ENCODE measurements at places on chromosomes 12 and 14.

- DNase-seq: no peak
Observed at GRCh38 chr12:131640525-131640924, 70.4 kb upstream of the SFSWAP start.

- no peak for DNase-seq
Observed at GRCh38 chr14:74610199-74610865, 1.7 kb downstream of the LTBP2 start.

GRCh38 chr12:6073426-6073825 is 51.0 kb downstream of the VWF start:
- peak; percentile 5 for DNase-seq

DNA sequence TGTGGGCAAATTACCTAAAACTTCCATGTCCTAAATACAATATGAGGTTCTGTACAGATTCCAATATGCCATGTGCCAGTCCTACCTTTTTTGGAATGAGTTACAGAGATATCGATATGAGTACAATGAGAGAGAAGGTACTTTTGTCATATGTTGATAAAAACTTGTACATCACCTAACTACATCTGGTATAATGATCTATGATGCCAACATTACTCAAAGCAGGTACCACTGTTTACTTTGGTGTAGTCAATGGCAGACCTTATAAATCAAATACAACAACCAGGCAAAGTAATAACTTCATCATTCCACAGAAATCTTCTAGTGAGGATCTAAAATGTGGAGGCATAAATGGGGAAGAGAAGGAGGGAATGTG is 12.7 kb downstream of the TEP1 start:
- no peak for DNase-seq

DNA sequence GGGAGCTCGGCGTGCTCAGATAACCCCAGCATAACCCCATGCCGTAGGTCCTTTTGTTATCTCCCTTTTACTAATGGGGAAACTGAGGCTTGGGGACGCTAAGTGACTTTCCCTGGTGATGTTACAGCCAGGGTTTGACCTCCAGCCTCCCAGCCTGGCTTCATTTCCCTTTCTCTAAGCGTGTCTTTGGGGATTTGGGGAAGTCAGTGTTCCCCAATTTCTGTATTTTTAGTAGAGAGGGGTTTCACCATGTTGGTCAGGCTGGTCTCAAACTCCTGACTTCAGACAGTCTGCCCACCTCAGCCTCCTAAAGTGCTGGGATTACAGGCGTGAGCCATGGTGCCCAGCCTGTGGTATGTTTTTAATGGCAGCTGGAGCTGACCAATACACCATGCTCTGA is 85.4 kb downstream of the PHETA1 start:
- no peak for DNase-seq

DNA sequence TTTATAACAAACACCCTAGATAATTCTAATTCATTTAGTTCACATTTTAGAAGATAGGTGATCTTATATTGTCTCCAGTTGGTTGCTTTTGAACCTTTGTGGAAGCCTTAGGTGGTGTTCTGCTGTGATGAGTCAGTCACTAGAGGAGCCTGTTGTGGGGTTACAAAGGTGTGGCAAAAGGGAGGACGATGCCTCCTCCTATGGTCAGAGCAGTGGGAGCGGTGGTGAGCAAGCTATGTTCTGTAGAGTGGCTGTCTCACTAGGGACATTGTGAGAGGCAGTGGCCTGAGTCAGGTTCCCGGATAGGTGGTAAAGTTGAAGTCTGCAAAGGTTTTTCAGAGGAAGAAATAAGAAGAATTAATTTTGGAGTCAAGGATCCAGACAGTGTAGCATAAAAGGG is 71.6 kb upstream of the USP44 start:
- no peak for DNase-seq

DNA sequence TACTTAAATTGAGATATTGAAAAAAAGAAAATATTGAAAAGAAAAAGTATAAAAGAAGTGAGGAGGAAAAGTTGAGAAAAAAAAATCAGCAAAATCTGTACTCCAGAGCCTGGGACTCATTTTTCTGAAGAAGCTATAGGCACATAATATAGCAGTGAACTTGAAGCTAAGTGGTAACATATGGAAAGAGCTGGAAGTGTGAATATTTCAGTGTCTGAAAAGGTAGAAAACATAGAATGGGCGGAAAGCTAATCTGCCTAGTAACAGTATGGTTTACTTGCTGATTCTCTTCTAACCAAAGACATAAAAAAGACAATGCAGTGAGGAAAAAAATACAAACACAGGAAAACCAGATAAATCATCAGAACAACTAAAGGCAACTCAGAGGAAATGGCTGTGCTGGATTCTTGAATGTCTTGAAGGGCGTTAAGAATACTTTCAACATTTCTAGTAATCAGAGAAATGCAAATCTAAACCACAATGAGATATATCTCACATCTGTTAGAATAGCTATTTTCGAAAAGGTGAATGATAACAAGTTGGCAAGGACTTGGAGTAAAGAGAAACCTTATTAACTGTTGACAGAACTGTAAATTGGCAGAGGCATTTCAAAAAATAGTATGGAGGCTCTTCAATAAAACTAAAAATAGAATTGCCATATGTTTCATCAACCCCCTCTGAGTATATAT is 784.6 kb downstream of the LRFN5 start:
- DNase-seq: no peak

- DNase-seq: no peak
Observed at GRCh38 chr14:36028218-36028617, 148.3 kb downstream of the PTCSC3 start.

GRCh38 chr14:56061051-56061450 is 57.2 kb upstream of the PELI2 start:
- no peak for DNase-seq

DNA sequence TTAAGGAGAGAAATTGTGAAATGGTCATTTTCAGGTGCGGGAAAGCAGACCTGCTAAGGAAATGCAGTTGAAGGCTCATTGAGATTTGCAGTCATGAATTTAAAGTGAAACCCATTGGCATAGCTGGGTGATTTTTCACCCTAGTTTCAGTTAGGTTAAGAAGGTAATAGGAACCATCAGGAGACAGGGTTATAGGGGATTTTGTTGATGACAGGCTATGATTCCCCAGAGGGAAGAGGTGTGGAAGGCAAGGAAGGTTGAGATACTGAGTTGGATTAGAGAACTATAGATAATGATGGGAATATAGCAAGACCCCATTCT is 22.7 kb upstream of the BMAL2 start:
- DNase-seq: no peak

DNA sequence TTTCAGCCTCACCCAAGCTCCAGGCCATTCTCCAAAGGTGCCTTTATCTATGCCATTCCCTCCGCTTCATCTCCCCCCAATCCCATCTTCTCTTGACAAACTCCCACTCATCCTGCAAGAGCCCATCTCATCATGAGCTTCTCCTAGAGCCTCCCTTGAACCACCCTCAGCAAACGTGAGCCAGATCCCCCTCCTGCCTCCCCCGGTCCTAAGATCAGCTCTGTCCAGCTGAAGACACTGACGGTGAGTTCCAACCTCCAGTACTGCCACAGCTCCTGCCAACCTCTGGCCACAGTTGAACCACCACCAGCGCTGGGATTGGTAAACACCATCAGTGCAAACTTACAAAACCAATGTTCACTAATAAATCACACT is 124.6 kb downstream of the BCL11B start:
- DNase-seq: no peak

DNA sequence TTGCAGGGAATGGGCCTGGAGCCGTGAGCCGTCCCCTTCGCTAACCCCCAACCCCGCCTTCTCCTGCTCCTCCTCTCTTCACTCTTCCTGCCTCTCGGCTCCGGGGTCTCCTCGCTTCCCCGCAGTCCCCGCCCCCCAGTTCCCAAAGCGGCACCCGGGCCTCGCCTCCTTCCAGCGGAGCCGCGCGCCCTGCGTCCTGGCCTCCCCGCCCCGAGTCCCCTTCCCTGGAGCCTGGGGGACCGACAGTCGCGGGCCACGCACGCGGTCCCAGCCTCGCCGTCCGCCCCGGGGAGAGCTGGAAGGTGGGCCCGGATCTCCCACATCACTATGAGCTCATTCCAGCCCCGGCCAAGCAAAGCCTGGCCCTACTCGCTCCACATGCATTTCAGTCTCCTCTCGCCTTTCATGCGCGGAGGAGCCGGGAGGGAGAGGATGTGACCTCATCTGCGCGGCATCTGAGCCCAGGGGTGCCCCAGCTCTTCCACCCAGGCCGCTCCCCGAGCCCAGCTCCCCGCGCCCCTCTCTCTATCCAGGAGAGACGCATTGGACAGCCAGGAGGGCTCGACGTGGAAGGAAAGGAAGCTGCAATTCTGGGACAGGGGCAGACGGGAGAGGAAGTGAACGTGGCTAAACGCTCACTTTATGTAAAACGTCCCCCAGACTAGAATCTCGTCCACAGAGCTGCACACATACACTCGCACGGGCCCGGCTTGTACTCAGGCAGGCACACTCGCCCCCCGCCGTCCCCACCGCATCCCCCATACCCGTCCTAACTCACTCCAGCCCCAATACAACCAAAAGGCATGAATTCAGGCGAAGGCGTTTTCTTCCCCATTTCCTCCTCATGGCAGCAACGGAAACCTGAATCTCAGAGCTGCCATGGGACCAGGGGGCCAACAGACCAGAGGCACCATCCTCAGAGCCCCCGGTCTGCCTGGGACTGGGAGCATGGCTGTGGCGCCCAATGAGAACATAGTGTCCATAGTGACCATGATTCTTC is 108.7 kb upstream of the CCND2 start:
- no peak for DNase-seq

GRCh38 chr14:94538070-94538740 is 23.0 kb upstream of the SERPINA4 start:
- no peak for DNase-seq

- no peak for DNase-seq
Observed at GRCh38 chr14:103854822-103855733, 7.7 kb upstream of the PPP1R13B start.

GRCh38 chr12:18906395-18906794 is 168.5 kb downstream of the CAPZA3 start:
- DNase-seq: no peak

DNA sequence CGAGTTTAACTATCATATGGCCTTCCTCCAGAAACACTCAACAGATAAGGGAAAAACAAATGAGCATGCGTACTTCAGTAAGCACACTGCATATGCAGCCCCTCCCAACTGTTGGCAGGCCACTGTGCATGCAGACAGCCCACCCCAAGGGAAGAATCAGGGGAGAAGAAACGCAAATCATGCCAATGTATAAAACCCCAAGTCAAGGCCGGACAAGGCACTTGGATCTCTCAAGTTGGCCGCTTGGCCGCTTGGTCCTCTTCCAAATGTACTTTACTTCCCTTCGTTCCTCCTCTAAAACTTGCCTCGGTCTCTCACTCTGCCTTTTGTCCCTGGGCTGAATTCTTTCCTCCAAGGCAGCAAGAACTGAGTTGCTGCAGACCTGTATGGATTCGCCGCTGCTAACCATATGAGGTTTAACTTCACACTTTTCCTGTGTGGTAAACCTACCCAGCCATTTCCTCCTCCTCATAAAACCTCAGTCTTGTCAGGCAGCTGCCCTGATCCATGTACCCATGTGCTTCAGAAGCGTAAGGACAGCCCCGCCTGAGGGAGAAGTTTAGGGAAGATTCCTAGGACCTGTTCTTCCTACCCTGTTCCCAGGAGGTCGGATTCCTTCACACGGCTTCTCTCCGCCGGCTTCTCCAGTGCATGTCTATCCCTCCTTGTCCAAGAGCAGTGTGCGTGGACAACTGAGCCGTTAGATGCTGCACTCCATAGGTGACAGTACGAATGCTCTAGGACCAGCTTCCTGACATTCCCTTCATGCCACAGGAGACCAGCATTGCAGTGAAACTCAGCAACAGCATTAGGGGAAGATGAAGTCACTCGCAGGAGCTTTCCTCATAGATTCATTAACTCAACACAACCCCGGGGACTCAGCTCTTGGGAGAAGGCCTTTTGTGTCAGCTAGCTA is 188.0 kb downstream of the MON2 start:
- no peak for DNase-seq

- no peak for DNase-seq
Observed at GRCh38 chr14:39857376-39858055, 425.3 kb upstream of the FBXO33 start.

DNA sequence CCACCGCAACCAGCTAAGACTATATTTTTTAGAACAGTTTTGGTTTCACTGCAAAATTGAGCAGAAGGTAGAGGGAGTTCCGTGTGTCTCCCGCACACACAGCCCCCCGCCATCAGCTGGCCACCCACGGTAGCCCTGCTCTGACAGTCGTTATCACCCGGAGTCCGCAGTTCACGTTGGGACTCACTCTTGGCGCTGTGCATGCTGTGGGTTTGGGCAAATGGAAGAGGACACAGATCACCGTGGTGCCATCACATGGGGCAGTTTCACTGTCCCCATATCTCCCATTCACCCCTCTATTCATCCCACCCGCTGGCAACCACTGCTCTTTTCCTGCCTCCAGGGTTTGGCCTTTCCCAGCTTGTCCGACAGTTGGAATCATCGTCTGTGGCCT is 31.8 kb upstream of the ULK1 start:
- no peak for DNase-seq

DNA sequence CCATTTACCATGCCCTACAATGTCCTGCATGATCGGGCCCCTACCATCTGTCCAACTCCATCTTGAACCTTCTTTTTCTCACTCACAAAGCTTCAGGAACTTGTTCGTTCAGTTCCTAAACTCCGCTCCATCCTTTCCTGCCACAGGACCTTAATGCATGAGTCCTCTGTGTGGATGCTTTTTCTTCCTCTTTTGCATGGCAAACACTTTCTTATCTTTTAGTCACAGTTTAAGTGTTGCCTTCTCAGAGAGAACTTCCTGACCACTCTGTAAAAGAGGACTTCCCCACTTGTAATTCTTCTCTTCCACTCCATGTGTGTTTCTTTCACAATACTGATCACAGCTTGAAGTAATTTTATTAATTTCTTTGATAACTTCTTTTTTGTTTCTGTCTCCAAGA is 54.4 kb upstream of the ETV6 start:
- DNase-seq: peak; percentile 89

GRCh38 chr12:42916143-42916542 is 326.6 kb upstream of the PRICKLE1 start:
- no peak for DNase-seq

DNA sequence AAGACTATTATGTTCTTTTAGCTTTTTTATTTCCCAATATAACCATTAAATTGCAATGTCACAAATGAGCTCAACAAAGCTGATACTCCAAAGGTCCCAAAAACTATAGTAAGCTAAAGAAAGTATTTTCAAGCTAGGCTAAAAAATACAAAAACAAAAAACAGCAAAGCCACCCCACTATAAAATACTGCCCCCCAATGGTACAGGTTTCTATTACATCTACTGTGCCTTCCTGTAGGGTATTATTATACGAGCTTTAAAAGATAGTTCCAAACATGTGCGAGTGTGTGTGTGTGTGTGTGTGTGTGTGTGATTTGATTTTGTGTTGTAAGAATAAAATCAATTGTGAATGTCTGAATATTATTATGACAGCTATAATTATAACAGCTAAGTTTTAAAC is 1.1 kb downstream of the IFNG start:
- peak; percentile 24 for DNase-seq

All from MV-4-11 (cell line).